Fibroblast of upper back skin (primary cell): ENCODE measurements at places on chromosomes 1 and 21.

DNA sequence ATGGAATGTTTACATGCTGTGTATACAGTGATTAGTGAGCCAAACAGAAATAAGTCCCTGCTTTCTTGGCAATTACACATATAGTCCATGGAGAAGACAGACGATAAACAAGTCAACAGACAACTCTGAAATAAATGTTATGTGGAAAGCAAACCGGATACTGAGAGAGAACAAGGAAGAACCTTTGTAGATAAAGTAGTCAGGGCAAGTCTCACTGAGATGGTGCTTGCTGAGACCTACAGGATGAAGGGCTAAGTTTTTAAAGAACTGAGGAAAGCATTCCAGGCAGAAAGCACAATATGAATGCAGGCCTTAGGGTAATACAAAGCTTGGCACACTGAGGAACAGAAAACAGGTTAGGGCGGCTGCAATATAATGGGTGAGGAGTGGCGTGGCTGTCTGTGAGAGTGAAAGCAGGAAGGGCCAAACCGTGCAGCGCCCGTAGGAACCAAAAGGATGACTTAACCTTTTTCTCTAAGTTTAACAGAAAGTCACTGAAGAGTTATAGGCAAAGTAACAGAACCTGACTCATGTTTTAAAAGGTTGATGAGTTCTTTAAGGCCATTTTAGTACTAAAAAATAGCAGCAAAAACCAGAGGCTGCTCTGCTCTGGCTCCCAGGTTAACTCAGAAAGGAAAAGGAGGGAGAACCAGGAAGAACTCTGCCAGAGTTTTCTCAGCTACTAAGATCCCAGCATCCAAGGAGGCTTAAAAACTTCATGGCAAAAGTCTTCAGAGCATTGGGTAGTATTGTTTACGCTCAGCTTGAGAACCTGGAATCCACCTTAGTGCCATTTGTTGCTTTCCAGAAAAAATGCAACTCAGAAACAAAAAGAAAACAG is 8.7 kb upstream of the TTF2 start:
- no peak for DNase-seq

DNA sequence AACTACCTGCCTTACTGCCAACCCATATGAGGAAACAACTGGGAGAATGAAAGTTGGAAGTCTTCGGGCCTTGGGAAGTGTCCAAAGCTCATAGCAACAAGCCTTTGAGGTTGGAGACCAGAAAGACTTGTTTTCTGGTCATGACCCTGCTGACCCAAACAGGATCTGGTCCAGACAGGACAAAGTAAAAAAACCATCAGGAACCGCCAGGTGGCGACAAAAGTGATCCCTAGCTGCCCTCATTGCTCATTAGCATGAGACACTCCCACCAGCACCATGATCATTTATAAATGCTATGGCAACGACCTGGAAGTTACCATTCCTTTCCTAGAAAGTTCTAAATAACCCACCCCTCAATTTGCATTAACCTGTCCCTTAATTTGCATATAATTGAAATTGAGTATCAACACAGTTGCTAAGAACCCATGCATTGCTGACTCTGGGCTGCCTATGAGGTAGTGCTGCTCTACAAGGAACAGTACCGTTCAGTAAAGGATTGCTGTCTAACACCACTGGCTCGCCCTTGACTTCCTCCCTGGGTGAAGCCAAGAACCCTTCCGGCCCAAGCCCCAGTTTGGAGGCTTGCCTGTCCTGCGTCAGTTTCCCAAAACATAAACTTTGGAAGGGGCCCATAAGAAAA is 89.0 kb downstream of the URB2 start:
- DNase-seq: no peak

GRCh38 chr1:89826594-89826993 is 5.8 kb downstream of the LRRC8D start:
- no peak for DNase-seq

GRCh38 chr1:67696708-67697107 is 11.7 kb downstream of the GADD45A start:
- no peak for DNase-seq

DNA sequence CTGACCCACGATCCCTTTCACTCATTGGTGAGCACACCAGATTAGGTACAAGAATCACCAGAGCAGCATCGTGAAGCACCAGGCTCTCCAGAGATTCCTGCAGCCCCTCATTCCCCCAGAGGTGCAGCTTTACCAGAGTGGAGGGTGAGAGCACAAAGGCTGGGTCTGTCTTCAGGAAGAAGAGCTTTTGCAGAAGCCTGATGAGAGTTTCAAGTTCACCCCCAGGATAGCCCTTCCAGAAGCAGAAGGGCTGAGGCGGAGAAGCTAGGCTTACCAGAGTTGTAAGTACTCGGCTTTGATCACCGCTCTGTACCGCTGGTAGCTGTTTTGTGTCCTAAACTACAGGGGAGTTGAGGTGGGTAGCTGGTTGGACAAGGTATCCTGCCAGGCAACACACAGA is 3.1 kb downstream of the TSSK3 start:
- no peak for DNase-seq

- DNase-seq: peak; percentile 97
Observed at GRCh38 chr1:150881331-150882070, 5.1 kb upstream of the ARNT start.

GRCh38 chr1:101308935-101309333 is 72.1 kb downstream of the S1PR1 start:
- no peak for DNase-seq
